OCI-LY7 (cell line): ENCODE measurements at places on chromosomes 6 and 20. TPM values are rescaled to one million over a fixed set of nuclear protein-coding genes. Genes with fewer than 3 reads are reported as not detected.

Gene GUCA1A
- total RNA-seq = not detected in 2 replicates

Gene SUN5
- total RNA-seq = not detected in 2 replicates

Gene MRAP2
- not detected in 2 replicates for total RNA-seq

Gene CCM2L
- 0.92 and 1.4 TPM in 2 replicates for total RNA-seq

Gene SNAP25
- total RNA-seq = not detected in 2 replicates

Gene PKIG
- 31.7 and 34.9 TPM in 2 replicates for total RNA-seq

Gene SMIM8
- 12.5 and 14.3 TPM in 2 replicates for total RNA-seq

Gene SRMS
- total RNA-seq = 0.42 TPM in 1 of 2 replicates, not detected in the other

Gene CD93
- not detected in 2 replicates for total RNA-seq

Gene PTCRA
- 0.91 TPM in 1 of 2 replicates, not detected in the other for total RNA-seq

Gene MEI4
- total RNA-seq = not detected in 2 replicates

Gene BACH2
- total RNA-seq = 163 and 265 TPM in 2 replicates

Gene TRIM31
- total RNA-seq = not detected in 2 replicates

Gene HAO1
- not detected in 2 replicates for total RNA-seq

Gene GPSM3
- total RNA-seq = 99.9 and 100 TPM in 2 replicates

Gene PSORS1C2
- total RNA-seq = not detected in 2 replicates

Gene PGM3
- 36.5 and 37.4 TPM in 2 replicates for total RNA-seq

Gene BCL2L1
- total RNA-seq = 64.2 and 71.5 TPM in 2 replicates

Gene RAE1
- total RNA-seq = 57.4 and 58.2 TPM in 2 replicates

Gene NR2E1
- total RNA-seq = not detected in 2 replicates

Gene CLVS2
- total RNA-seq = not detected in 2 replicates

Gene SLC32A1
- not detected in 2 replicates for total RNA-seq

Gene COL9A3
- 5.2 and 6.1 TPM in 2 replicates for total RNA-seq

Gene SNAP91
- not detected in 2 replicates for total RNA-seq

Gene NKAPL
- total RNA-seq = not detected in 2 replicates

Gene GZF1
- total RNA-seq = 17.1 and 20.1 TPM in 2 replicates

Gene ELOVL4
- not detected in 2 replicates for total RNA-seq

Gene FAM209B
- total RNA-seq = not detected in 2 replicates

Gene PDSS2
- total RNA-seq = 24.9 and 25.2 TPM in 2 replicates

Gene ZSCAN12
- 8.4 and 11.0 TPM in 2 replicates for total RNA-seq

Gene GFOD1
- 34.4 and 35.0 TPM in 2 replicates for total RNA-seq

Gene NKX2-4
- not detected in 2 replicates for total RNA-seq

Gene C4A
- total RNA-seq = 4.8 and 6.6 TPM in 2 replicates

Gene LTB
- total RNA-seq = 36.9 and 39.2 TPM in 2 replicates

Gene SPAG4
- total RNA-seq = 58.2 and 64.2 TPM in 2 replicates

Gene C20orf202
- total RNA-seq = not detected in 2 replicates

Gene MEP1A
- total RNA-seq = not detected in 2 replicates

Gene DEFB124
- not detected in 2 replicates for total RNA-seq

Gene ANKRD66
- not detected in 2 replicates for total RNA-seq

Gene LPA
- not detected in 2 replicates for total RNA-seq

Gene PTPRT
- not detected in 2 replicates for total RNA-seq

Gene AAR2
- 19.8 and 20.3 TPM in 2 replicates for total RNA-seq

Gene EEF1A2
- 0.92 TPM in 1 of 2 replicates, not detected in the other for total RNA-seq

Gene CASS4
- 0.15 and 0.18 TPM in 2 replicates for total RNA-seq

Gene SDCBP2
- total RNA-seq = 2.5 and 2.6 TPM in 2 replicates

Gene TAF11
- 39.2 and 41.5 TPM in 2 replicates for total RNA-seq

Gene EYS
- not detected in 2 replicates for total RNA-seq

Gene OVOL2
- total RNA-seq = not detected in 2 replicates

Gene ESF1
- total RNA-seq = 12.6 and 13.5 TPM in 2 replicates

Gene CLDN20
- total RNA-seq = not detected in 2 replicates

Gene NOL7
- total RNA-seq = 91.0 and 103 TPM in 2 replicates

Gene CLPSL2
- not detected in 2 replicates for total RNA-seq

Gene TAAR1
- total RNA-seq = not detected in 2 replicates
